Right lung (tissue), 10 donors: ENCODE measurements at places on chromosomes 13 and 19. TPM values are rescaled to one million over a fixed set of nuclear protein-coding genes. Genes with fewer than 3 reads are reported as not detected.

The IGFL2 gene
- polyA plus RNA-seq: 1.0 TPM

The EXOC3L2 gene
- 0.84 TPM for polyA plus RNA-seq

The FOXO1 gene
- 13.7 TPM for polyA plus RNA-seq

The PLPP2 gene
- polyA plus RNA-seq: 7.0 TPM

The CEACAM7 gene
- 0.06 TPM for polyA plus RNA-seq

The ALKBH7 gene
- 56.8 TPM for polyA plus RNA-seq

The ESD gene
- polyA plus RNA-seq: 264 TPM

The ZNF541 gene
- 0.14 TPM for polyA plus RNA-seq

The LILRA1 gene
- 0.33 TPM for polyA plus RNA-seq

The CEACAM19 gene
- 15.8 TPM for polyA plus RNA-seq

The ZNF135 gene
- polyA plus RNA-seq: 26.6 TPM

The DACH1 gene
- 43.3 TPM for polyA plus RNA-seq

The TMPRSS9 gene
- polyA plus RNA-seq: 0.91 TPM

The CCDC70 gene
- not detected for polyA plus RNA-seq

The GAPDHS gene
- not detected for polyA plus RNA-seq

The OR7A17 gene
- polyA plus RNA-seq: not detected
